Stimulated activated CD8-positive, alpha-beta memory T cell treated with anti-CD3 and anti-CD28 coated beads, Interleukin-4, amount 100 ng/mL, for 1 hour (primary cell): ENCODE measurements at places on chromosomes 11 and 22.

GRCh38 chr11:41446107-41446506, 13.3 kb downstream of the LRRC4C start:
- DNase-seq, result no peak

DNA sequence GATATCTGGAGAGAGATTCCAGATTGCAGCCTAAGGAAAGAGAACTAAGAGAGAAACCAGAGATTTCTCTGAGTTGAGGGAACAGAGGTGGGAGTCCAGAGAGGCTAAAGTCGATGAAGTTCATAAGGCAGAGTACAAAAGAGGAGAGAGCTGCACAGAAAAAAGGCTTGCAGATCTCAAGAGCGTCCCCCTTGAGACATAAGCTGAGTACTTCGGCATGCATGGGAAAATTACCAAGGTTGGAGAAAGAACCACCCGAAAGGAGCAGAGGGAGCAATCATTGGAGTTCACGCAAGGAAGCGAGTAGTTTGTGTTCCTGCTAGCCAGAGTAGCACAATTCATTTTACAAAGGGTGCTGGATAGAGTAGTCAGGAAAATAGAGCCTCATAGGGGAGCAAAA, 293.5 kb downstream of the TMEM135 start:
- no peak for DNase-seq

DNA sequence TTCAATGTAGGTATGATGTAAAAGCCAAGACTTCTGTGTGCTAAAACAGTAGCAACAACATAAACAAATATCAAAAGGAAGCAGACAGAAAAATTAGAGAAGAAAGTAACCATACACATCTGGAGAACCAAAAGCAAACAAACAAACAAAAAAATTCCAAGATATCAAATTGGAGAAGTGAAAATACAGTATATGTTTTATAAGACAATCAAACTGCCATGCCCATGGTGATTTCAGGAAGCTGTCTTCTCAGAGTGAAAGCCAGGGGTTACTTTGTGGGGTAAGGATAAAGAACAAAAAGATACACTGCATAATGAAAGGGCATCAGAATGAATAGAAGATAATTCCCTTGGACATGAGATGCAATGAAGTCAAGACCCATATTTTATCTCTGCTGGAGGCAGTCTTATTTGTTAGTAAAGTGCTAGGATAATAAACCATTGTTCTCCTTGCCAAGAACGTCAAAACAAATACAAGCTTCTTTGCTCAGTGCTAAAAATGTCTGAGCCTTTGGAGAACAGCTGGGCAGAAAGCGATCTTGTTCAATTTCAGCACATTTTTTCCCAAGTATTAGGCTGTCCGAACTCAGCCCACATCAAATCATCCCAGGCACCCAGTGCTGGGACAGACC, 38.1 kb upstream of the LDLRAD3 start:
- no peak for DNase-seq

- no peak for DNase-seq
These were observed 16.1 kb downstream of the C2CD3 start for GRCh38 chr11:74154620-74155281.

- DNase-seq, result no peak
These were observed 13.4 kb downstream of the BRD1 start for GRCh38 chr22:49814164-49814686.

- no peak for DNase-seq
These were observed 107.1 kb upstream of the PARVA start for GRCh38 chr11:12270215-12270797.

- no peak for DNase-seq
These were observed 7.9 kb downstream of the RTN4RL2 start for GRCh38 chr11:57468276-57468675.

- no peak for DNase-seq
These were observed 939 bp upstream of the SH3BP1 start for GRCh38 chr22:37638391-37639069.

GRCh38 chr11:16312233-16312765, 44.0 kb downstream of the SOX6 start:
- DNase-seq, result no peak

GRCh38 chr22:46380581-46380980, 45.1 kb downstream of the TRMU start:
- DNase-seq, result no peak
